ENCODE measurements at places on chromosomes 4 and X.

DNA sequence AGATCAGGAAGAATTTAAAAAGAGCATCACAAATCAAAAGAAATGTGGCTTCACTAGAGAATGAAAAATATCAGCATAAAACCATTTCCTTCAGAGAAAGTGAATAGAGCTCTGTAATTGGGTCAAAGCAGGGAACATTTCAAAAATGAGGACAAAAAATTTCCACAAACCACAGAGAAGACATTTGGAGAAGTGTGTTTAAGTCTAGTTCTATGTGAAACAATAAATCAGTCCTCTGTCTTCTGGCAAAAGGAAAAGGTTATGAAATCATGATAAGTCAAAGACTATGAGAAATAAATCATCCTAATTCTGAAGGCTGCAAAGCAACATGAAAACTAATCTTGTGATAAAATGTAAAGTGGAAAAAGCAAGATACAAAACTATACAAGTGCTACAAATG lies 27.9 kb downstream of the SMPX start:
- peak; percentile 69 for DNase-seq

DNA sequence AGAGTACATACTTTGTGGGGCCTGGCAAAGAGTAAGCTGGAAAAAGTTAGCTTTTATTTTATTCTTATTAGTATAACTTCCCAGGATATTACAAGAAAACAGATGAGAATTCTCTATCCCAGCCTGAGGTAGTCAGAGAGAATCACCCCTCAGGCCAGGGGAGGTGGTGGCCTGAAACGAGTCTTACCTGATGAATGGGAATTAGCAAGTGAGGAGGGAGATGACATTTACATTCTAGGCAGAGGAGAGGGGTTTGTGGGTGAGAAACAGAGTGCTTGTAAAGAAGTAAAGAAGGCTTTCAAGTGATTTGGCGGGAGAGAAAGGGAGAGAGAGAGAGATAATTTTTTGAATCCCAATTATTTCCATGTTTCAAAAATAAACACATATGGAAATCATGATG lies 39.3 kb upstream of the PDK3 start:
- DNase-seq, result no peak

- DNase-seq, result peak; percentile 80
These were observed 60.0 kb upstream of the BANK1 start for GRCh38 chr4:101730291-101731117.

DNA sequence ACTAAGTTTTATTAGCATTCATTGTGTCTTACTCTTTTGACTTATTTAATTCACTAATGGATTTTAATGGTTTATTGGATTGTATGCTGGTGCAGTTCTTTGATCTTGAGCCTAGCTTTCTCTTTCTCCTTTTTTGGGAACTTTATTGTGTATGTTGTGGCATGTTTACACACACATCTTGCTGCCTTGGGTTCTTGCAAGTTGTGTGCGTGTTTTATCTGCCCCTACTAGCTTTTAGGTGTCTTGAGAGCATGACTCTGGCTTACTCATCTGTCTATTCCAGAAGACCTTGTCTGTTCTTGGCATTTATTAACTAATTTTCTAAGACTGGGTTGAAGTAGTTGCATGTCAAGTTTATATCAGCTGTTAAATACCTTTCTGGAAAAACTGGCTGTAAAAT lies 2.7 kb downstream of the TMEM165 start:
- peak; percentile 61 for DNase-seq

DNA sequence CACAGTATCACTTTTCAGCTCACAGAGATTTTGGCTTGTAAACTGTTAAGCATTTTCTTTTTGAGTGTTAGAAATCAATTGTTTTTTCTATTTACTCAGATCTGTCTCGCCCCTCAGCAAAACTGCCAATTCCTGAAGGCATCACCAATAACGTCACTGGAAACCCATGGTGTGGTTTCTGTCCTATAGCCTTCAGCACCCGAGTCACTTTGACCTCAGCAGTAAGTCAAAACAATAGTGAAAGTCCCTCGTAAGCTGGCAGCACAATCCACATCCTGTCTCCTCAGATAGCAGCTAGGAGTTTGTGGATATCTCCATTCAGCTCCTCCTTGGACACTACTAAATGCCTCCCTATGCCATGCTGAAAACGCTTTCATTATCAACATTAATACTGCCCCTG lies 1787.4 kb upstream of the ADGRL3 start:
- no peak for DNase-seq

- no peak for DNase-seq
These were observed 75.0 kb downstream of the ZFYVE28 start for GRCh38 chr4:2343476-2343875.

DNA sequence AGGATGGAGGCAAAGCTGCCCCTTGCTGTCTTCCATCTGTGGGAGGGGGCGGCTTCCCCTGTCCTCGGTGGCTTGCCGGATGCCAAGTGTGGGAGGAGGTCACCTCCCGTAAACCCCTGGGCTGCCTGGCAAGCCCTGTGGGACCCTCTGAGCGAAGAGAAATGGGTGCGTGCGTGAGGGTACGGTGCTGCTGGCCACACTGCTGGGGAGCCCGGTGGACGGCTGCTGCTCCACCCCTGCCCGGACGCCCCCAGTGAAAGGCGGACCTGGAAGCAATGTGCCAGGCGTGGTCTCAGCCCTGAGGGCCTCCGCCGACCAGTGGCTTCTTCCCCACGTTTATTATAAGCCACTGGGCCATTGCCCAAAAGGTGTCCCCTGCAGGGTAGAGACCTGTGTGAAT lies 4.6 kb upstream of the IDUA start:
- no peak for DNase-seq

DNA sequence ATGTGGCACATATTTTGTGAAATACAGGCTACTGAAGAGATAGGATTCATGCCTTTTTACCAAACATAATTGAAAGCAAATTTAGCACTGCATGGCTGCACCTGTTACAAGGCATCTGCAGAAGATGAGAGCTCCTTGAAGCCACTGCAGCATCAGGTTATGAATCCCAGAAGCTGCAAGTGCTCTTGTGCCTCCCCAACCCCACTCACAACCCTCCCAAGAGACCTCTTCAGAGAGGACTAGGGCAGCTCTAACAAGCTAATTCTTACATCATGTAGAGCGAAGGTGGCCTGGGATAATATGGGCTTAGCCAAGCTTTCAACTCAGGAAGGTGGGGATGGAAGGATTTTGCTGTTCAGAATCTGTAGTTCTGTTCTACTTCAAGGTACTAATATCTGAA lies 27.2 kb downstream of the MFAP3L start:
- DNase-seq, result no peak

- DNase-seq, result no peak
These were observed 236.7 kb downstream of the EVC2 start for GRCh38 chr4:5471691-5472090.

DNA sequence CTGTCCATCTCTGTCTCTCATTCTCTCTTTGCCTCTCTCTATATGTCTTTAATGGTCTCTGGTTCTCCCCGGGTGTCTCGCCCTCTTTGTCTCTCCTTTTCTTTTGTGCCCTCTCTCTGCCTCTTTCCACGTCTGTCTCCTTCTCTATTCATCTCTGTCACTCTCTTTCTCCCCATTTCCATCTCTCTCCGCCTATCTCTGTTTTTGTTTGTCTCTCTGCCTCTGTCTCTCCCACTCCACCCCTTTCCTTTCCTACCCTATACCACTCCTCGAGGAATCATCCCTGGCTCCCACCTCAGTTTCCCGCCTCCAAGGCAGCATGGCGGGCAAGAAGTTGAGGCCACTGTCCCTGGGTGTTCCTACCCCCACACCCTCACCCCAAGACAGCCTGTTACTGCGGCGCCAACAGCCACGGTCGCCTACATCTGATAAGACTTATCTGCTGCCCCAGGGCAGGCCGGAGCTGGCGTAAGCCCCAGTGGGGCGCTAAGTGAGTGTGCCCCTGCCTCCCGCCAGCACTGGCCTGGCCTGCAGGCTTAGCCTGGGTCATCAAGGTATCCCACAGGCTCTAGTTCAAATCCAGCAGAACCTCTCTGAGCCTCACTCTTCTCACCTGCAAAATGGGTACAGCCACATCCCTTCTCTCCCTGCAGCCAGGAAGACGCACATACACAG lies 713 bp upstream of the GATA1 start:
- no peak for DNase-seq

DNA sequence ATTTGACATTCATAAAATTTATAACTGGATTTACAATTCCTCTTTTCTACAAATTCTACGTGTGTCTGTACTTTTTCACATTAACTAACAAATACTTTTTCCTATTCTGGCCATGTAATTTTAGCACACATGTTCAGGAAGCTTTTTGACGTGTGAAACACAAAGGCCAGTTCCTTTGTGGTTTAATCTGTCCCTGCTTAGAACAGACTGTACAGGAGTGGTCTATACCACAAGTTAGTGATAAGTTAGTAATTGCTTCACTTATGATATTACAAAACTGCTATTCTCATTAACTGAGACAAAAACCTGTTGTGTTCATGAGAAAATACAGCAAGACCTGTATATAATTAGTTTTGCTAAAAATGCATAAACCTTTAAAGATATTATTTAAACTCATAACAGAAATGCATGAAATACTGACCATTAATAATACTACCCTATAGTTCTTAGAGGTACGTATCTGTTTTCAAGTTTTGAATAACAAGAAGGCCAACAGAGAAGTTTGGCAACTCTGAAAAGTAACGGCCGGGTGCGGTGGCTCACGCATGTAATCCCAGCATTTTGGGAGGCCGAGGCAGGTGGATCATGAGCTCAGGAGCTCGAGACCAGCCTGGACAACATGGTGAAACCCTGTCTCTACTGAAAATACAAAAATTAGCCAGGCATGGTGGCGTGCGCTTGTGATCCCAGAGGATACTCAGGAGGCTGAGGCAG lies 13.7 kb upstream of the AREG start:
- DNase-seq, result peak; percentile 95

GRCh38 chr4:56209767-56210166 lies 177.5 kb downstream of the AASDH start:
- DNase-seq, result no peak

- peak; percentile 9 for DNase-seq
These were observed 452.9 kb upstream of the EPHA5 start for GRCh38 chr4:66123190-66123589.

Measured in iris pigment epithelial cell (primary cell).